Retinal pigment epithelial cell (primary cell): ENCODE measurements at places on chromosomes 6 and 20.

DNA sequence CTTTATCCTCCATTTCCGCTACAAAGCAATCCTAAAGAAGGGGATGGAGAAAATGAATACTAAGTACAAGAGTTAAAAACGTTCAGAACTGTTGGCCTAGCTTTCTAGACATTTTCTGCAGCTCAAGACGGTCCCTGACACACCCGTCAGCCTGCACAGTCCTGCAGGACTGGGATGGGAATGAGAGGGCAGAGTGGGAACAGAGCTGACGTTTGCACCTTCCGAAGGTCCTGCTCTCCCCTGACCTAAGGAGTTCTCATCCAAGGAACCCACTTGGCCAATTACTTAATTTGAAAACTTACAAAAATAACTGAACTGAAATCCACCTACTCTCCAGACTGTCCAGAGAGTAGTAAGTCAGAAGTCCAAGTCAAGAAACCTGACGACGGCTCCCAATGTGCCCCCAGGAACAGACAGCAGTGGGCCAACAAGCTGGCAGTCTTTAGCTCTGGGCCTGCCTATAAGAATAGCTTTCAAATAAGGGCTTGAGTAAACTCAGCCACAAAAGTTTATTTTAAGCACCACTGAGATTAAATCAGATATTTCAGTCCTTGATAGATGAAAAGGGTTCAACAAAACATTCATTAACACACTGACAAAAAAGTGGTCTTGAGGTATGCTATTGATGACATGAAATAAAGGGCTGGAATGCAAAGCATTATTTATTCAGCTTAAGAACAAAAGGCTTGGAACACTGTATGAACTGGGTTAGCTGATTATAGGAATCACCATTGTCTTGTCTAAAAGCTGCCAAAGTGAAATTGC lies 76.8 kb downstream of the CNKSR3 start:
- DNase-seq: no peak

DNA sequence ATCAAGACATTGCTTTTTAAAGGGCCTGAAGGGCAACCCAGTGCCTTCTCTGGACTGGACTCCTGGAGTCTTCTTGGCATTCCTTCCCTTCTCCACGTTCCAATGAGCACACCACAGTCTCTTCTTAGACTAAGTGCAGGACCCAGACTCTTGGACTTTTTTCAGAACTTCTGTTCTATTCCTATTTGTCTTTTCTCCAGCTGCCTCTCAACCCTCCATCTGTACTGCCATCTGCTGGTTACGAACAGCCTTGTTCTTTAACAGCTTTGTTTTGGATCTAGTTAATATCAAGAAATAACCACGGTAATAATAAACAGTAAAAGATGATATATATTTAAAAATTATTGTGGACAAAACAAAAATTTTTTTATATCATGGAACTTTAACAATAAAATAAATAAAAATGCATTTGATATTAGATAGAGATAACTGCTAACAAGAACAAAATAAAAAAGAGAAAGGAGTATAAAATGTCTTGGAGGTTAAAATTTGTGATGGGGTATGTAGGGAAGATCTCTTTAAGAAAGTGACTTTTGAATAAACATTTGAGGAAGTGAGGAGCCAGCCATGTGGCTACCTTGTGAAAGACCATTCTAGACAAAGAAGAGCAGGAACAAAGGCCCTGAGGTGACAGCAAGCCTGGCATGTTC lies 105.1 kb upstream of the HCRTR2 start:
- peak; percentile 13 for DNase-seq

DNA sequence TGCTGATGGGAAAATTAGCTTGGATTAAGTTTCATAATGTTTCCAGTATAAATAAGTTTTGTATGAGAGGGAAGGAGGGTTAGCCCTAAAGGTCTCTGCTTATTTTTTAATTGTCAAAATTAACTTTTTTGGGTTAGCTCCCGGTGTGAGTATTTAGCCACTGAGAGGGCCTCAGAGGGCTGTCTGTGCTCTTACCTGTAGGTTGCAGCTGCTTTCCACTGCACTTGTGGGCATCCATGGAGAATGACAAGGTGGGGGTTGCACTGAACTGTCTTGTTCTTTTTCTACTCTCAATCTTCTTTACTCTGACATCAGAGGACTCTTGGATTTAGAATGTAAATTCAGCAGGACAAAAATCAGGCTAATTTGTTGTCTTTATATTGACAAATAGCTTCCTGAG lies 81.4 kb downstream of the CD164 start:
- DNase-seq: no peak

GRCh38 chr6:105991561-105992314 lies 94.4 kb upstream of the PRDM1 start:
- DNase-seq: no peak

- no peak for DNase-seq
Measured at GRCh38 chr6:89745096-89745495, 74.5 kb downstream of the MDN1 start.

DNA sequence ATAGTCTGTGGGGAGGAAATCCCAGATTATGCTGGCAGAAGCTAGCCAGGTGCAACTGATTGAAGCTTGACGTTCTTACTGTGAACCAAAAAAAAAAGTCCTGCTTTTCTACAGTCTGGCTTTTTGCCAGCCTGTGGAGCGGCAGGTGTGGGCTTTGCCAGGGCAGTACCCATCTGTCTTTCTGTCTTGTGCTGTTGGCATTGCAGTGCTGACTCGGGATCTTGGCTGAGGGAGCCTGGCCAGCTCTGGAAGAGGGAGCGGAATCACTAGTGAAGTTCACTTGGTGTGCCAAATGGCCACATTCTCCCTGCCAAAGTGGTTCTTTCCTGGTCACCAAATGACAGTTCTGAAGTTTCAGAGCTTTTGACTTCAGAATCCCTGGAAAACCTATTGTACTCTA lies 5.0 kb downstream of the KIF3B start:
- DNase-seq: no peak

DNA sequence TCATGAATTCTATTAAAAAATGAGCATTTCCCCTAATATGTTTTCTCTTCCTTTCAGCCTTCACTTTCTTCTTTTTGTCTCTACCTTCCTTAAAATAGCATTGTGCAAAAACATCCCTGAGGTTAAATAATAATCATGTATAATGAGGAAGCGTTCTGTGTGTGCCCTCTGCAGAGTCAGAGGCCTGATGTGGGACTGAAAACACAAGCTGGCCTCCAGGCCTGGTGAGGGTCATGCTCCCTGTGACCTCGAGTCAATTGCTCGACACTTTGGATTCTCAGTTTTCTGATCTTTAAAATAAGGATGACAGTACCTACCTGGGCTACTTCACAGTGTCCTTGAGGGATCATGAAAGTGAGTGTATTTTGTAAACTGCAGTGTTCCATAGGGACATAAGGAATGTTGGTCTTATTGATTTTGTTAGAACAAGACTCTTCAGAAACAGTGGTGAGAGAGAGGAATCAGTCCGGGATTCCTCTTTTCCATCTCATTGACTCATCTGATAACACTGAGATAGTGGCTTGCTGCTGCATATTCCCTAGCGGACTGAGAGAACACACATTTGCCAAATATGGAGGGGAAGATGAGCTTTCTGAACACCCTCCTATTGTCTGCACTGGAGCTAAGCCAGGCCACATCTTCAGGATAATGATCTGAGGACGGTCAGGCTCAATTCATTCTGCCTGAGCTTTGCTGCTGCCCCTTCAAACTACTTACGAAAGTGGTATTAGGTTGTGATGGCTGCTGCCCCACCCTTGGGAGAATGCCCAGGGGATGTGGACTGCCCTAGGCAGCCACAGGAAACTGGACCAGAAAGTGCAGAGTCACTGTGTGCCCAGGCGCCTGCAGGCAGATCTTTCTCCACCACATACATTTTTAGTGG lies 39.6 kb upstream of the PDE7B start:
- no peak for DNase-seq

GRCh38 chr20:18718129-18718528 lies 95.5 kb upstream of the SCP2D1 start:
- no peak for DNase-seq

DNA sequence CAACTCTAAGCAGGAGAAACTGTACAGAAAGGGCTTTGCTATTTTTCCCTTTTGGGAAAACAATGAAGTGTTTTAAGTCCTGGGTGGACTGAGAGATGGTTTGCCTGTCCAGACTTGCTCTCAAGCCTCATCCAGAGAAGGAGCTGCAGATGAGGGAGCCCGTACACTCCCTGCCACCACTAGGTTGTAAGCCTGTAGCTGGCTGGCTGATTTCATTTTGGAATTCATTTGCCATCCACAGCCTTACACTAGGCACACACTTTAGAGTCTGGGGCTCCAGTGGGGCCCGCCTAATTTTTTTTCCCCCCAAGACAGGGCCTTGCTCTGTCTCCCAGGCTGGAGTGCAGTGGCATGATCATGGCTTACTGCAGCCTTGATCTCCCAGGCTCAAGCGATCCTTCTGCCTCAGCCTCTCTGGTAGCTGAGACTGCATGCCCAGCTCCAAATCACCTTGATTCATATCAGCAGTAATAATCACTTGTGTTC lies 28.4 kb downstream of the POFUT1 start:
- no peak for DNase-seq

- no peak for DNase-seq
Measured at GRCh38 chr20:37543828-37544227, 16.2 kb upstream of the BLCAP start.

DNA sequence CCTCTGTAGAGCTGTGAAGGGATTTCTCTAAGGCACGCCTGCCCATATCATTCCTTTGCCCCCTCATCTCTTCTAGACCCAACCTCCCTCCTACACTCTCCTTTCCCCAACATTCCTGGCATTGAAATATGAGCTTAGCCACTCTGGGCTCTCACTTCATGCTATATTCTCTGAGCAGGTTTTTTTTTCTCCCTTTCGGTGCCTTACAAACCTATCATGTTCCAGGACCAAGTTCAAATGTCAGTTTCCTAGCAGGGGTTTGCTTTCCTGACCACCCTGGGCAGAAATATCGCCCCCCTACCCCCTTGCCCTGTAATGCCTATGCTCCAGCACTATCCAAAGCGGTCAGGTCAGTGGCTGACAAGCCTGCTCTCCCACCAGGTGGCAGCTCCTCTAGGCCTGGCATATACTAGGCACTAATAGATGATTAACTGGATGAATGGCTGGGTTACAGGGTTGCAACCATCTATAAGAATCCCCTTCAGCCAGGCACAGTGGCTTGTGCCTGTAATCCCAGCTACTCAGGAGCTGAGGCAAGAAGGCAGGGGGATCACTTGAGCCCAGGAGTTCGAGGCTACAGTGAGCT lies 25.7 kb upstream of the AAR2 start:
- DNase-seq: no peak

GRCh38 chr6:120055071-120055470 lies 705.5 kb upstream of the MAN1A1 start:
- no peak for DNase-seq

DNA sequence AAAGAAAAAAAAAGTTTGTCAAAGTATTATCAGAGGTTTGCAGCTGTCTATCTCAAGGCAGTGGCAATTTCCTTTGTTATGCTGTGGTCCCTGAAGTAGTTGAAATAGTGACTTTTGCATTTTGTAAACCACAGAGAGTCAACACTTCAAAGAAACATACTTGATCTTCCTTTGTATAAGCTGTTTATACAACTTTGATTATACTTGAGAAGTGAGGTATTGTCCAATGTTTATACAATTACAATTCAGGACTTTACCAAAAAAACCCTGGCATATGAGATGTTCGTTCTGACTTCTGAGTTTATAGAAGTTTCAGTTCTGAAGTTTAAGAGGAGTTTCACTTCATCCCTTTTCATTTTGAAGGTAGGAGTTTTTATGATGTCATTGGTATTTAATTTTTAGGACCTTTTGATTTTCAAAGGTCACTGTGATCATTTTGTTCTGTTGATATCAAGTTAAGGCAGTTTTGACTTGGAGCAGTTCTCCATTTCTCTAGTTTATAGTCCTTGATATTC lies 4.0 kb downstream of the STK4 start:
- no peak for DNase-seq

DNA sequence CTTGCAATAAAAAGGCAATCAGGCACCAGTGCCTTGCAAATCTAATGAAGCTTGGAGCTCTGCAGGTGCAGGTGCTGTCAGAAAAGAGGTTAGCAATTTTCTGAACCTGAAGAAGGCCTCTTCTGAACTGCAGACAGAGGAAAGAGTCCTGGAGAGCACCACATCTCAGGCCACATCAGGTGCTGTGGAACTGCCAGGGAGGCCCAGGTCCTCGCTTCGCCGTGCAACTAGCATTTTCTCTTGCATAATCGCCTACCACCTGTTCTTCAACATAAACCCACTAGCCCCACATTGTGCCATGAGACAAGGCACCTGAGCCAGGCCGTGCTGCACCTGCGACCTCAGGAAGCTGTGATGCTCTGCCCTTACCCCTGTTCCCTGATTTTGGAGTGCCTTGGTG lies 187.6 kb downstream of the DTNBP1 start:
- no peak for DNase-seq
